Stimulated activated CD4-positive, alpha-beta T cell treated with anti-CD3 and anti-CD28 coated beads, Interleukin-2, amount 100 ng/mL, for 24 hours (primary cell): ENCODE measurements at places on chromosomes 11 and 22.

DNA sequence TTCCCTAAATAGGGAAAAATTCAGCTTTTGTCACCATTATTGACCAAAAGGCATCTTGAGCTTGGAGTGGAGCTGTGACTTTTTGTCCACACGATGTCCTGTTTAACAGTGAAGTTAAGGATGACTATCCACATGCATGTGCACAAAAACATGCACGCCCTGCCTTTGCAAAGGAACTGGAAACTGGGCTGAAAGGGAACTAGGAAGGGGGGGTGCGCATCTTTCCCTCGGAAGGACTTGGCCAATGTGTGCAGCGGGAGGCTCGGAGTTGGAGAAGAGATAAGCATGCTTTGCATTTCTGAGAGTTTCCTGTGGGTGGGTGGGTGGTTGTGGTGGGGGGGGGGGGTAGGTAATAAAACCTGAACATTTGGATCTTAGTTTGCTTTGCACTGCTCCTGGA, 411 bp upstream of the KIRREL3 start:
- DNase-seq, result no peak

DNA sequence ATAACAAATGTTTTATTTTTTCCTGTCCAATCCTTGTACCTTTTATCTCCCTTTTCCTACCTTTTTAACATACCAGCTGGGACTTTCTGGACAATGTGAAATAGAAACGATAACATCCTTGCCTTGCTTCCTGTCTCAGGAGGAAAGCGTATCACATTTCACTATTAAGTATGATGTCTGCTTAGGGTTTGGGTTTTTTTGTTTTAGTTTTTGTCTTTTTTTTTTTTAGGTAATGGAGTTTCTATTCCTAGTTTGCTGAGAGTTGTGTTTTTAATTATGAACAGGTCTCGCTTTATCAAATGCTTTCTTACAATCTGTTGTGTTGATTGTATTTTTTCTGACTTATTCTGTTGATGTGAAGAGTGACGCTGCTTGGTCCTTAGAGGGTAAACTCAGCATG, 64.2 kb upstream of the KCNQ1OT1 start:
- DNase-seq, result no peak

DNA sequence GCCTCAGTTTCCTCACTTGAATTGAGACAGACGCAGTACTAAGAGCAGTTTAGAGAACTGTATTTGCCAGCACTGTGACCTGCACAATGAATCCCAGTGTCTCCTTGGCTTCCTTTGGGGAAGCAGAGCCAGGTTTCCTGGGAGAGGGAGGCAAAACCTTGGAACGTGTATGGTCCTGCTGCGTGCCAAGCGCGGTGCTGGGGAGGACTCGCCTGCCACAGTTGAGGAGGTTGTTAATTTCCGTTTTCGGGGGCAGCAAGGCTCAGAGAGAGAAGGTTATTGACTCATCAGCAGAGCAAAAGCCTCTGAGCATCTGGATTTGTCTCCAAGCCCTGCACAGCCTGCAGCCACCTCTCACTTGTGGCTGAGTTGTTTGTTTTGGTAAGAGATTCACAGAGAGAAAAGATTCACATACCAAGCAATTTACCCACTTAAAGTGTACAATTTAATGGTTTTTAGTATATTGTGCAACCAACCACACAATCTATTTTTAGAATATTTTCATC, 10.8 kb downstream of the SYT12 start:
- DNase-seq, result no peak

DNA sequence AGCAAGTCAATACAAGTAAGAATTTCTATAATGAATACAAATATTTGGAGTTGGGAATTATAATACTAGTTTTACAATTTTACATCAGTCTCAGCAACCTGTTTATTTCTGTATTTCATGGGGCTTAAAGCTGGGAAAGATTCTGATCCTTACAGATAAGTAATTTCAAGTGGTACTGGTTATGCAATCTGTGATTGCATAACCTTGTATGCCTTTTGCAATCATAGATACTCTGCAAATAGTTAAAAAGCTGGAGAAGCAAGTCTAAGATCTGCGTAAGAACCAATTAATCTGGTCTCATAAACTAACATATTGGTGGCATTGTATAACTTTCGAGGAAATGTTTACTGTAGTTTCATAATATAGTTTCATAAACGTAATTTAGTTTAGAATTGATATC, 198.3 kb upstream of the PGR start:
- DNase-seq, result no peak

GRCh38 chr22:39907605-39908097, 6.8 kb downstream of the GRAP2 start:
- no peak for DNase-seq

DNA sequence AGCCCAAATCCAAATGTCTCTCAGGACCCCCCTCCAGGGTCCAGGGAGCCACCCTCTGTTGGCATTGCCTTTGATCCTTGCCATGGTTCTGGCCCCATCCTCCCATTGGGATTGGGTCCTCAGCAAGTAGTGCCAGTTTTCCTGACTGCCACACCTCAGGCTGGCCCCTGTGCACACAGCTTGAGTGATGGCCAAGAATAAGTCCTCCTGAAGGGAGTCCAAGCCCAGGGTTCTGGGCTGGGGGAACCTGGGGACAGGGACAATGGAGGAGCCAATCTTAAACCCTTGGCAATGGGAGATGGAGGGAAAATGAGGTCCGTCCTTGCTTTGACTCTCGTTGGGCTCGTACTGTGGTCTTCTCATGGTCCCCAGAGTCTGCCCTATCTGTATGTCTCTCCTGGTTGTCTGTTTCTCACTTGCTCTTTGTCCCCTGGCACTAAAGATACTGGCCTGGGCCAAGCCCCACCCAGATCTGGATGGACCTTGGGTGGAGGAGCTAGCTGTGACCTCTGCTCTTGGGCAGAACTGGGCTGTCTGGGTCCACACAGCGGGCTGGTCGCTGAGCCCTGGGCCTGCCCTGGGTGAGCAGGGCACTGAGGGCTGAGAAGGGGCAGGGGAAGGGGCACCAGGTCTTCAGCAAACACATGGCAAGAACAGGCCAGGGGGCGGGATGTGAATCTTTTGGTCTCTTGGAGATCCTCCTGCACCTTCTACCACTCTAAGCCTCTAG, 2.9 kb downstream of the SOX10 start:
- no peak for DNase-seq

GRCh38 chr22:34210301-34210700, 290.0 kb upstream of the LARGE1 start:
- no peak for DNase-seq

DNA sequence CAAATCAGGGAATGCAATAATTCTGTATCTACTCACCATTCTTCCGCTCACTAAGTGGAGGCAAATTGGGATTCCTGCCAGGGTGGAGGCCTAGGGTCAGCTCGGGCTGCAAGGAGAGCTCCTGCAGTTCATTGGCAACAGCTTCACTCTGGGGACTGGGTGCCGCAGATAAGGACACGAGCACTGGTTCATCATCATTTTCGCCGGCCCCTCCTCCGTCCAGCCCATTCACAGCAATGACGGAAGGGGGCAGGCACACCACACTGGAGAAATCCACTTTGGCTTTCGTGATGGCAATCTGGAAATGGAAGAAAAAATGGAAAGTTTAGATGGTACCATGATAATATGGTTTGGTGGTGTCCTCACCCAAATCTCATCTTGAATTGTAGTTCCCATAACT, 84.4 kb downstream of the MRTFA start:
- DNase-seq, result no peak

DNA sequence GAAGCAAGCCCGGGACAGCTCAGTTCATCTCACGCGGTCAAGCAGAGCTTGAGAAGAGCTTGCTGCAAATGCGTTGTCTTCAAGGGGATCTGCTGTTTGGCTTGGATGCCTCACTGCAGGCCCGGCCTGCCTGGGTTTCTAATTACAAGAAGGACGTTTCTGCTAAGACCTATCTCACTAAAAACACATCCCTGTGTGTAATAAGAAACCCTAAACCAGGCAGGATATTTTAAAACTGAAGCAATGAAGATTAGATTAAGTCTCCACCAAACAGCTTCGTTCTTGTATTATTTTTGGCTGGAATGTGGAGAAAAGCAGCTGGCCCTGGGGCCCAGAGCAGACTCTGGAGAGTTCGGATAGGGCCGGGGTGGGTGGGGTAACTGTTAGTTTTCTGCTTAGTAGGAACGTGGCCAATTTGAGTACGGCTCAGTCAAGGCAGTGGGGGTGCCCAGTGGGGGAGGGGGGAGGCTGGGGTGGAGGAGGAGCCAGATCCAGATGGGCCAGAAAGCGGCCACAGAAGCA, 6.0 kb downstream of the PKNOX2 start:
- no peak for DNase-seq

- no peak for DNase-seq
These were observed 46.0 kb downstream of the ARRB1 start for GRCh38 chr11:75305452-75305851.

DNA sequence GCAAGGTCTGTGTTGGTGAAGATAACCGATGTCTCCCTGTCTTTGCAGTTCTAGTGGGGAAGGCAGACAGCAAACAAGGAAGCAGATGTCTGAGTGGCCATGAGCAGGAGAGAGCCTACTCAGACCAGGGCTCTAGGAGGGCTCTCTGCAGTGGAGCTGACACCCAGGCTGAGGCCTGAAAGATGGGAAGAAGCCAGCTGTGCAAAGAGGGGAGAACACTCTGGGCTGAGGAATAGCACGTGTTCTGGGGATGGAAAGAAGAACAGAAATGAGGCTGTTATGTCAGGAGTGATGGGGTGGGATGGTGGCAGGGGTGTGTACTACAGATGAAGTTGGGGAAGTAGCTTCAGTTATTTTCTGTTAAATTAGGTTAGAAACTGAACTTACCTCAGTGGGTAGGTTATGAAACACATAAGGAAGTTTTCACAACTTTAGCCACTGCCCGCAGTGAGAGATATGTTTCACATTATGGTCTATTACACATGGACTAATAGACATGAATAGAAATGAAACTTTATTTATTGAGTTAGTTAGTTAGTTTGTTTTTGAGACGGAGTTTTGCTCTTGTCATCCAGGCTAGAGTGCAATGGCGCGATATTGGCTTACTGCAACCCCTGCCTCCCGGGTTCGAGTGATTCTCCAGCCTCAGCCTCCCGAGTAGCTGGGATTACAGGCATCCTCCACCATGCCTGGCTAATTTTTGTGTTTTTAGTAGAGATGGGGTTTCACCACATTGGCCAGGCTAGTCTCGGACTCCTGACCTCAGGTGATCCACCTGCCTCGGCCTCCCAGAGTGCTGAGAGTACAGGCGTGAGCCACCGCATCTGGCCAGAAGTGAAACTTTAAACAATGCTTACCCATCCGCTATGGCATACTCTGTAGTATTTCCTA, 7.8 kb downstream of the DCPS start:
- DNase-seq, result no peak
